H9 (cell line): ENCODE measurements at places on chromosomes 2 and 18. TPM values are rescaled to one million over a fixed set of nuclear protein-coding genes. Genes with fewer than 3 reads are reported as not detected.

DNA sequence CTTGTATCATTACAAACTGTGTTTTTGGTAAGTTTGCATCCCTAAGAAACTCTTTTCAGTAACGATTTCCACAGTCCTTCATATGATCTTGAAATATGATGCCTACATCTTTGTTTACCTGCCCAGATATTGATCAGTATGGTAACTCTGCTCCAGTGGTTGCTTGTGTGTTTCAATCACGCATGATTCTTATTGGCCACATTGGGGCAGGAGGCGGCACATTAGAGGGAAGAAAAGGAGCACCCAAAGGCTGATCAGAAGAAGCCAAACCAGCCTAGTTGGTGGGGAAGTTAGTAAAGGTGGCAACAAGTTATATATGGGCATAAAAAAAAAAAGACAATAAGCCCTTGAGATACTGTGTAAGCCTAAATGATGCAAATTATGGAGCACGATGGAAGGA lies 158.9 kb downstream of the RHBDD1 start:
- DNase-seq: no peak

SRD5A2 gene
- total RNA-seq: not detected in 2 replicates

GRCh38 chr2:210072922-210073509 lies 70.6 kb downstream of the RPE start:
- no peak for DNase-seq

GRCh38 chr2:54444503-54444902 lies 11.6 kb upstream of the SPTBN1 start:
- no peak for DNase-seq

- no peak for DNase-seq
These were observed 225.0 kb upstream of the APCDD1 start for GRCh38 chr18:10229458-10229857.

DNA sequence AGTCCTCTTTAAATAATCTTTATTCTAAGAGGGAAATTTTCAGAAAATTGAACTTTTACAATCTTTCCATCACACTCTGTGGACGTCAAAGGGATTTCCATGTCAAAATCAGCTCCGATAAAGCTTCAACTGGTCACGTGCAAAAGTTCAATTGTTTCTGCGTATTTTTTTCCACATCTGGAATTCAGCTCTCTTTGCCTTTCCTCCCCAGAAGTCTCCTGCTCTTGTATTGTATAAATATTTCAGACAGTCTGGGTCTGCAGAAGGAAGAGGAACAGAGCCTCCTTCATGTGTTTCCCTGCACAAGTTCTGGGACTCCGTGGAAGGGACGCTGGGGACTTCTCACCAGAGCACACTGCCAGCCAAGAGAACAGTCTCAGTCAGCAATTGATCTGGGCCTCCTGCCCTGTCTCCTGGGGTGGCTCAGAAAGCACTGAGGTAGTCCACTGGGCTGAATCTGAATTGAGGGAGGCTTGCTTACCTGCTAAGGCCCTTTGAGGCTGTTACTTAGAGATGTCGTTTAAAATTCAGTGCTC lies 251.5 kb downstream of the TFCP2L1 start:
- no peak for DNase-seq

- no peak for DNase-seq
These were observed 81.7 kb upstream of the CCDC85A start for GRCh38 chr2:56102098-56102497.

- no peak for DNase-seq
These were observed 237.6 kb downstream of the IKZF2 start for GRCh38 chr2:212913640-212914306.

GRCh38 chr2:228657807-228658402 lies 476.4 kb upstream of the SPHKAP start:
- no peak for DNase-seq

GRCh38 chr2:233831861-233832260 lies 22.5 kb downstream of the HJURP start:
- DNase-seq: no peak

CD8B2 gene
- total RNA-seq: not detected in 2 replicates

TMEM185B gene
- total RNA-seq: 28.4 and 29.0 TPM in 2 replicates
